ENCODE measurements at places on chromosomes 4 and X.

GRCh38 chr4:86944964-86945781, 10.4 kb downstream of the AFF1 start:
- H3K27me3 ChIP-seq, result no peaks in the 10 kb centered on the region
- no peak overlapping the region for H3K27ac ChIP-seq
- no peak for DNase-seq
- H3K4me3 ChIP-seq, result no peak overlapping the region
- H3K36me3 ChIP-seq, result peaks cover 6% of the 10 kb centered on the region

GRCh38 chr4:39970671-39971640, 6.8 kb downstream of the PDS5A start:
- no peak for DNase-seq
- H3K27ac ChIP-seq, result no peak overlapping the region
- H3K4me1 ChIP-seq, result no peaks in the 10 kb centered on the region
- peaks cover 6% of the 10 kb centered on the region for H3K36me3 ChIP-seq
- H3K27me3 ChIP-seq, result no peaks in the 10 kb centered on the region

DNA sequence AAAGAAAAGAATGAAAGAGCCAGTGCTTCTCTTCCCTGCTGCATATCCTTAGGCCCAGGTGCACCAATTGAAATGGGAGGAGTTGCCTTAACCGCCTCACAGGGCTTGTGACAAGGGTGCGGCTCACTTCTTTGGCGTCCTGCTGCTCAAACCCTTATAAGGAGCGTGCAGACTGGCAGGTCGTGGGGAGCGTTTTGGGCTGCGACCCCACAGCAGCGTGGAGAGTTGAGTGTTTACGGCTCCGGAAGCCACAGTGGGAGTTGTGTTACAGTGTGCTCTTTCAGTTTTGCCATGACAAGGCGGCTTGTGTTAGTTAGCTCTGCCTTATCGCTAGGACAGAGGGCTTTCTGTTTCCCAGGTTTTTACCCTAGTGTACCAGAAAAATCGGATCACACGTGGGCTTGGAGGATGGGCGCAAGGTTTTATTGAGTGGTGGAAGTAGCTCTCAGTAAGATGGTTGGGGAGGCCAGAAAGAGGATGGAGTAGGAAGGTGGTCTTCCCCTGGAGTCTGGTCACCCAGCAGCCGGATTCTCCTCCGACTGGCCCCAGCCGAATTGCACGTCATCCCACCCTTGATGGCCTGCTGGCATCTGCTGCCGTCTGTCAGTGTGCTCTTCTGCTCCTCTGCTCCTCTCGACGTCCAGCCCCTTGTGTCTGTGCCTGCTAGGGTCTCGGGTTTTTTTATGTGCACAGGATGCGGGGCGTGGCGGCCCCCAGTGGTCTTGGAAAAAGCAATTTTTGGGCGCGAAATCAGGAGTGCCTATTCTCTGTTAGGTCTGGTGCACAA, 718.9 kb downstream of the ARAP2 start:
- no peak overlapping the region for H3K4me3 ChIP-seq
- no peaks in the 10 kb centered on the region for H3K4me1 ChIP-seq

DNA sequence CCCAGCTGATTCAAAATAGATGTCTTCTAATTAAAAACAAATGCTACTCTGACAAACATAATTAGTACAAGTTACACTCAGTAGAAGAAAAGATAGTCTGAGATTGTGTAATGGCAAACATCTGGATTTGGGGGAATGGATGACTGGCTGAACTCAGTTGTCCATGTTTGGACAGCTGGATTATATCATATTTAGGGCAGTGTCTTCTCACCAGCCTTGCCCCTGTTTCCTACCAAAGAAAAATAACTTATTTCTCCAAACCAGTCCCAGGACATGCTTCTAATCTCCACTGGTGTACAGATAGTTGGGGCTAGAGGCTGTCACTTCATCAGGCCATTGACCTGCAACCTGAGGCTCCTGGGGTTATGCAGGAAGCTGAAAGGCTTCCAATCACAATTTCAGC, 237.3 kb downstream of the USP46 start:
- no peak overlapping the region for H3K4me3 ChIP-seq
- no peaks in the 10 kb centered on the region for H3K36me3 ChIP-seq
- DNase-seq, result no peak
- no peaks in the 10 kb centered on the region for H3K4me1 ChIP-seq

- no peak overlapping the region for H3K27ac ChIP-seq
- H3K4me3 ChIP-seq, result no peak overlapping the region
These were observed 58.6 kb upstream of the ETNPPL start for GRCh38 chr4:108821351-108821930.
